ENCODE measurements at places on chromosomes 13 and 19.

GRCh38 chr19:47760632-47760999 is 15.3 kb downstream of the NOP53 start:
- no peak for DNase-seq

DNA sequence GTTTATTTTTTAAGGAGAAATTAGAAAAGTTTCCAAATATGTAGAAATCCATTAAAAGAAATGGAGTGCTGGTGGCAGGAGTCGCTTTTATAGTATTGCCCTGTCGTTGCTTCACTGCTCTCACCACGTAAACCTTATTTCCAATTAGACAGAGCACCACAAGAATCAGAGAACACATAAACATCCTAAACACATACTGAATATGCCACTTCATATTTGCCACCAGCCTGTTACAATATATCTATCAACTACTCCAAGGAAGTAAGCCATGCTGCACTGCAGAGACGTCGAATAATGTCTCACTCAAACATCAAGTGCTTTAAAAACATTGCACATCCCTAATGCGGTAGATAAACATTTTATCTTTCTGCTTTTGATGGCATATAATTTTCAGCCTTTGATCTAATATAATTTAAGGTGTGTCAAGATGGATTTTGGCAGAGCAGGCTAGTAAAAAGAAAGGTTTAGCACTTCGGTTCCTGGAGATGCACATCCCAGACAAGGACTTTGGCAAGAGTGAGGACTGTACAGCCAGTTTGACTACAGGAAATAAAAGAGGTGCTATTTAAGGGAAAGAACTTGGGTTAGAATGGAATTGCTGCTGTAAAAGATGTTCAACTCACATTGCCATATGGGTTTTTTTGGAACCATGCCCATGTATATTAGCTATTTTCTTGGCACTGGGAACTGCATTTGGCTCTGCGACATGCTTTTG is 932.3 kb downstream of the EFNB2 start:
- no peak for DNase-seq

GRCh38 chr13:36344886-36345437 is 1.2 kb downstream of the SPART start:
- no peak for DNase-seq

DNA sequence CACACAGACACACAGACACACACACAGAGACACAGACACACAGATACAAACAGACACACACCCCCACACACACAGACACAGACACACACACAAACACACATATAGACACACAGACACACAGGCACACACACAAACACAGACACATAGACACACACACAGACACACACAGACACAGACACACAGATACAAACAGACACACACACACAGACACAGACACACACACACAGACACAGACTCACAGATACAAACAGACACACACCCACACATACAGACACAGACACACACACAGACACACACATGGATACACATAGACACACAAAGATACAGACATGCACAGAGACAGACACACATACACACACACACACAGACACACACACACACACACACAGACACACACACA is 174.5 kb downstream of the URI1 start:
- no peak for DNase-seq

DNA sequence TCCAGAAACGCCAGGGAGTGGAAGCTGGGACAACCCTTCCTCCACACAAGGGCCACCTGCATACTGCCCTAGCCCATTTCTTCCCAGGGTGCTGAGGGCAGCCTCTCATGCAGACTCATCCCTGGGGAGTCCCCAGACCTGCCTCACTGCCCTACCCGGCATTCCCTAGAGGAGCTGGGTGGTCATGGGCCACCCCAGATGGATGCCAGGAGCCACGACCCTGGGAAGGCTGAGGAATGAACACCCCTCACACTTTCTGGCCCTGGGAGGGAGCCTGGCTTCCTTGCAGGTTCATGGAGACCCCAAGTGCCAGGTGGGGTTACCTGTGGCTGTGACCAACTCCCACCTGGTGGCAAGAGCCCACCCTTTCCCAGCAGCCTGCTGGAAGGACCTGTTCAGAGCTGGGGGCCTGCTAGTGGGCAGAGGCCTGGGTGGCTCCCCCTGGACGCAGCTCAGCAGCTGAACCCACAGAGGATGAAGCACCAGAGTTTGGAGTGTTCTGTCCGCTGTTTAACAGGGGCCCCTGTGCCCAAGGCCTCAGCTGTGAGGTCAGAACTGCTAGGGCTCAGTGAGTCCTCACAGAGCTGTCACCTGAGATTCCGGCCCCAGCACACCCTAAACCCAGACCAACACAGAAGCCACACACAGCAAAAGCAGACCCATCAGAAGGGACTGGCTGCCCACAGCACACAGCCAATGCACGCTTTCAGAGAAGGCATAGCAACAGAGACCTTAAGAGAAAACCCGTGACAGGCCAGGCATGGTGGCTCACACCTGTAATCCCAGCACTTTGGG is 6.6 kb downstream of the ACP4 start:
- DNase-seq, result no peak

GRCh38 chr13:23470790-23471614 is 37.5 kb upstream of the SACS start:
- DNase-seq, result no peak

DNA sequence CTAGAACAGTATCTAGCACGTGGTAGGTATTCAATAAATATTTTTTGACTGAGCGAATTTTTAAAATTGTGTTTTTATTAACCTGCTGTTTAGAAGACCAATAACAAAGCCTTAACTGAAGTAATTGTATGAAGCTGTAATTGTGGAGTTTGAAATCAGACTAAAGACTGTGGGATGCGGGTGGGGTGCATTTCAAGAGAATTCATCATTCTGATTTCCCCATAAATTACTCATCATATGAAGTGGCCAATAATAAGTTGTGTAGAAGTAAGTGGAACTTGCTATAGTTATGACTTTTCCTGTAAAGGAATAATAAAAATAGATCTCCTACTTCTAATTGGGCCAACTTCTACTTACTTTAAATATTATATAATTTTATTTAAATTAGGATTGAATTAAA is 449.3 kb downstream of the PCDH9 start:
- peak; percentile 63 for DNase-seq

- DNase-seq, result no peak
Observed at GRCh38 chr13:84867246-84867645, 932.0 kb downstream of the SLITRK6 start.

DNA sequence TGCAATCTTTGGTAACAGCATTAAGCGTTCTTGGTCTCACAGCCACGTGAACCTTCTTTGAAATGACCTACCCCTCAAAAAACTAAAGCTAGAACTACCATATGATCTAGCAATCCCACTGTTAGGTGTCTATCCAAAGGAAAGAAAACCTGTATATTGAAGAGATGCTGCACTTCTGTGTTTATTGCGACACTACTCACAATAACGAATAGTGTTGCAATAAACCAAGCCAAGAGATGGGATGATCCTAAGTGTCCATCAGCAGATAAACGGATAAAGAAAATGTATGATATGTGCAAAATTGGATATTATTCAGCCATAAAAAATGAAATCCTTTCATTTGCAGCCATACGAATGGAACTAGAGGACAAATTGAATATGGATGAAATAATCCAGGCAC is 637.9 kb downstream of the EFNB2 start:
- no peak for DNase-seq

DNA sequence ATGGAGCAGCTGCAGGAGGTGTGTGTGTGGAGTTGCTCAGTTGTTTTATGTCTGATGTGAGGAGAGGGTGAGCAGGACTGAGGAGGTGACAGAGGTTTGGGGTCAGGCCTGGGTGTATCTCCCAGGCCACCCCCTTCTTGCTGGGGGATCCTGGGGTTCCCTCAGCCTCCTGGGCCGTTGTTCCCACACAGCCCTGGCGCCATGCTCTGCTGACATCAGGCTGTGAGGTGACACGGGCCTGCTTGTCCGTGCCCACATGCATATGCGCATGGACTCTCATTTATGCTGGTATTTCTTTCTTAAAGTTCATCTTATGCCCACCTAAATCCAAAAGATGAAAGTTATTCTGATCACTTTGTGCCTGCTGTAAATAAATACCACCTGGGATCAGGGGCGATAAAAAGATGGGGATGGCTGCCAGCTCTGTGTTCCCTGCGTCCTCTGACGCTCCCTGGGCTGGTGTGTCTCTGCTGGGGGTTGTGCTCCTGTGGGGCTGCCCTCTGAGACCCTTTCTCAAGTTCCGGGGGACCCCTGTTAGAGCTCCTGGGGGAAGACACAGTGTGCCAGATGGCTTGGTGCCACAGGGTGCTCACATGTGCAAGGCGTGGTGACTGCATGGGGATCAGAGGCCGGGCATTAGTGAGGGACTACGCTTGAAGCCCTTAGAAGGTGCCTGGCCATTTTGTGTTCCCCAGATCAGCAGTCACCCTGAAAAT is 12.6 kb downstream of the NAXD start:
- DNase-seq, result no peak

DNA sequence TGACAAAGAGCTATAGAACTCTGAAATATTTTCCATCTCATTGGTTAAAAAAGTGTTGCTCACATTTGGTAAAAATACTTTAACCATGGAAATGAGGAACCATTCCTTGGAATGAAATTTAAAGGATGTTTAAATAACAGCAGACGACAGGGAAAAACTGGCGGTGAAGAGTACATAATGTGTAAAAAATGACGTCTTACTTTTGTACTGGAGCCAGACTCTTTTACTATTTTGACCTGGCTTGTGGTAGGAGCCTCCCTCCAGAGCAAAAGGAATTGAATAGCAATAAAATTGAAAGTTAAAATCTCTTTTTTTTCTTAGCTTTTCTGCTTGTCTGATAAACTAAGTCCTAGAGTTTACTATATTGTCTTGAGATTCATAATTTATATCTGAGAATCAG is 426.2 kb upstream of the KLHL1 start:
- DNase-seq, result no peak

DNA sequence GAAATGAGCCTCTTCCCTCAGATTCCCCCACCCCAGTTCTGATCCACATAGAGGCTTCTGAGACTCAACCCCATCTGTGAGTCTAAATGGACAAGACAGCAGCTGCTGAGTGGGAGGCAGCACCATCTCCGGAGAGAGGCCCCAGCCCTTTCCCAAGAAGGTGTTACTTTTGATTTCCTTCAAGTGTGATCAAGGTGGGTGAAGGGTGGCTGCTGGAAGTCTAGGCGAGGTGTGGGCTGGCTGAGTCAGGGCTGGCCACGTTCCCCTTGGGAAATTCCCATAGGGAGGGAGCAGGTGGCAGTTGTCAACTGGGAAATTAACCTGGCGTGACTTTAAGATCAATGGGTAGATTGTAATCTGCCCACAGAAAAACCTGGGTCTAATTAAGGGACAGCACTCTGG is 148.0 kb downstream of the FOXO1 start:
- no peak for DNase-seq

- DNase-seq, result peak; percentile 47
Observed at GRCh38 chr13:49022472-49023144, 46.9 kb downstream of the FNDC3A start.

DNA sequence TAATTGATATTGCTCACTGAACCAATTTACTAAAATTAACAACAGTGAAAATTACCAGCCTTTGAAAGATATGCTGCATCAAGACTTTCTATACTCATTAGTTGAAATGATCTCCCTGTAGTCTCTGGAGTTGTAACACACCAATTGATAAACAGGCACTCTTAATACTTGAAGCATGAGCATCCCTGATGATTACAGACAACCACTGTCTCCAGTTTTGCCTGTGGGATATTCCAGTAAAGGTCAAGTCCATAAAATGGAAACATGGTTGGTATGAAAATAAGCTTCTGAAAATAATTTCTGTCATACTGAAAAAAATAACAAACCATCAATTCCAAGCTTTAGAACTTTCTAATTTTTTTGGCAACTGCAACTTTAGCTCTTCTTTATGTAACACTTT is 405.8 kb downstream of the SPRY2 start:
- DNase-seq, result no peak

GRCh38 chr19:16788479-16788878 is 40.7 kb upstream of the SIN3B start:
- DNase-seq, result no peak

DNA sequence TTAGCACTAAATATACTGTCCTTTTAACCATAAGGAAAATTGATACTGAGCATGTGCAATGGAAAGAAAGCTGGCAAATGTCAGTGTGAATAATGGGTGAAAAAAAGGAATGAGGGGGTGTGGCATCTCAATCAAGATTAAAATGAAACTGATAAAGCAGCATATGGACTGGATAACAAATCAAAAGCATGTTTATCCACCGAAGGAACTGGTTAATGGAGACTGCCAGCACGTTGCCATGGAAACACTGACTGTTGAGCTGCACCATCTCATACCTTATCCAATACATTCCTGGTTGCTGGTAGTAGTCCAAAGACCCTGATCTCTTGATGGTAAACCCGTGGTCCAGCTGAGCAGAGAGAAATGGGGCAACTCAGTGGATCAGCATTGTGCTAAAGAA is 311.4 kb upstream of the MAB21L1 start:
- no peak for DNase-seq

DNA sequence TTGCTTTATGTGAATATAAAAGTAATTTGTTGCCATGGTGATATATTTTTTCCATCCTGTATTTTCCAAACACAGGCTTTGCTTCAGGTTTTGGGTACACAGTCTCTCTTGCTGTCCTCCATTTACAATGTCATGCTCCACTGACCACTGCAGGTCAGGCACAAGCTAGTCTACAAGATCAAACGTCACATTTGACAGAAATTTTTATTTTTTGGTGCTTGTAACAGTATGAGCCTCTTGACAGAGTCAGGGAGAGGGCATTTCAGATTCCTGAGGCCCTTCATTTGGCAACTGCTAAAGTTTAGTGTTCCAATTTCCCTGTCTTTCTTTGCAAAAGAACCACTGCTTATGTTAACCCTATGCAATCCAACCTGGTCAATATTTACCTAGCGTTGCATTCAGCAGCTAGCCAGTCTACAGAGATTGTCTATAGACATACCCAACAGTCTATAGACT is 175.0 kb downstream of the RFC3 start:
- DNase-seq, result no peak

GRCh38 chr13:44400736-44401135 is 27.1 kb downstream of the SERP2 start:
- DNase-seq, result no peak

DNA sequence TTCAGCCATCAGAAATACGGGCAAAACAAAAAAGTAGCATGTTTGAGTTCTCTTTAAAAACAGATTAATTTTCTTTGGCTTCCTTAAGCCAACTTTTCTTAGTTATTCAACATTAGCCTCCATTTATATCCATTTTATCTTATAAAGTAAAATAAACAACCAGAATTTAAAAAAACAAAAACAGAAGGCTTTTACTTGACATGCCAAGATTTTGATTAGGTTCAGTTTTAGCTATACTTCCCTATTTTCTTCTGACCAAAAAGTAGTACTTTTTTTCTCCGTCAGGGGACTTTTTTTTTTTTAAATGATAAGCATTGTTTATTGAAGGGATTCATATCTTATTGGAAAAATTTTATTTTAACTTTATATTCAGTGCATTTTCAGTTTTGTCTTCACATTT is 18.1 kb downstream of the RNASEH2B start:
- DNase-seq, result no peak

GRCh38 chr19:42285541-42285941 is 16.4 kb upstream of the PRR19 start:
- no peak for DNase-seq

- DNase-seq, result peak; percentile 62
Observed at GRCh38 chr13:24693862-24694471, 13.8 kb downstream of the ATP12A start.
